ENCODE measurements at places on chromosomes 13 and 19.

GRCh38 chr13:36998624-36999041 is 507 bp downstream of the ALG5 start:
- DNase-seq, result peak; percentile 3

- no peak for DNase-seq
Measured at GRCh38 chr19:5119297-5119998, 150.5 kb downstream of the KDM4B start.

DNA sequence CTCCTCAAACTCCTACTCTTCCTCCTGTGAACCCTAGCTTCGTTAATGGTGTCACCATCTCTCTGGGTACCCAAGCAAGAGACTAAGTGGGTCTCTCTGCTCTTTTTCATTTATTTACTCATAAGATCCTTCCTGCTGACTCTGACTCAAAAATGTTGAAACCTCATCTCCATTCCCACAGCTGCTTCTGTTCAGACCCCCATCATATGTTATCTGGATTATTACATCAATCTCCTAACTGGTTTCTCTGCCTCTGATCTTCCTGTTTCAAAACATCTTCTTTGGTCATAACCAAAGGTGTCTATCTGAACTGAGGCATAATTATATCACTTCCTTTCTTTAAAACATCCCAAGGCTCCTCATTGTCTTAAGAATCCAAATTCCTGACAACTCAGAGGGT is 2.0 kb upstream of the MEDAG start:
- DNase-seq, result no peak

DNA sequence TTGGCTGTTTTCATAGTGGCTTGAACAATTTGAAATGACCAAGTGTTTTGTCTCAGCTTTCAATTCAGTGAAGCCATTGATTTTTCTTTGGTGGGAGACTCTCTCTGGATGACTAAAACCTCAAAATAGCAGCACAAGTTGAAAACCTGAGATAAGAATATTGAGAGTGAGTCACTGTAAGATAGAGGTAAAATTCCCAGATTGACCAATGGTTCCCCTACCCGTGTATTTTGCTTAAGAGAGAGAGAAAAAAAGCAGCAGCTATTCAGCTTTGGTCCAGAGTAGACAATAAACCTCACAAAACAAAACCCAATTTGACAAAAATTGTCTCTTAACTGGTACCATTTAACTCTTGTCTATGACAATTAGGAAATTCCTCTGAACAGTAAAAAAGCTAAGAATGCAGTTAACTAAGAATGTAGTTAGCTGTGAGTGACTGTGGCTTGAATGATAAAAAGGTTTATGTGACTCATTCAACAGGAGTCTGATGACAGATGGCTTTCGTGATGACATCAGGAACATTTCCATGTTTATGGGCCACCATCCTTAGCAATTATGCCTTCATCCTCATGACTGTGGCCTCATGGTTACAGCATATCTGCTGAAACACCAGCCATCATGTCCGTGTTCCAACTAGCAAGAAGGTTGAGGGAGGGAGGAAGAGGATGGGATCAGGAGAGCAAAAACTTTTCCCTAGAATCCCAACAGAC is 356.9 kb downstream of the NDFIP2 start:
- peak; percentile 49 for DNase-seq

GRCh38 chr13:75102001-75102716 is 379.8 kb downstream of the TBC1D4 start:
- peak; percentile 24 for DNase-seq

- peak; percentile 68 for DNase-seq
Measured at GRCh38 chr19:30516531-30516930, 144.3 kb downstream of the ZNF536 start.

GRCh38 chr19:34173193-34173956 is 1.1 kb downstream of the LSM14A start:
- peak; percentile 64 for DNase-seq

GRCh38 chr13:19860884-19861655 is 2.4 kb downstream of the ZMYM5 start:
- DNase-seq, result peak; percentile 78

- DNase-seq, result no peak
Measured at GRCh38 chr13:41203810-41204209, 9.4 kb upstream of the KBTBD7 start.

GRCh38 chr13:30859326-30859725 is 46.7 kb upstream of the MEDAG start:
- no peak for DNase-seq

DNA sequence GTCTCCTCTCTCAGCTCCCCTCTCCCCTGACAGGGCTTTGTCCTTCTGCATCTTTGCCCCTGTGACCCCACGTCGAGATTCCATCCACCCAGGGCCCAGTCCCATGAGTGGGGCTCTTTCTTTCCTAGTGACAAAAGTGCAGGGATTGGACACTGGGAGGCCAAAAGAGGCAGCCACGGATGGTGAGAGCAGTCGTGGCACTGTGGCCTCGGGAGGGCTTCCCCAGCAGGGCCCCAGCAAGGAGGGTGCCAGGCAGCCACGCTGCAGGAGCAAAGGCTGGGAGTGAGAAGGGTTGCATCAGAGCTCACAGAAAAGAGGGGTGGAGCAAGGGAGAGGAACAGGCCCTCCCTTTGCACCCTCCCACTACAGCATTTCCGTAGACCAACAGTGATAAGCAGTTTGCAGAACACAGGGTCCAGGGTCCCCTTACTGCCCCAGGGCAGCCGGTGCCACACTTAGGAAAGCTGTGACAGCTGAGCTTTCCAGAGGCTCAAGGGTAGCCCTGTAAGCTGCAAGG is 4.9 kb downstream of the ZSCAN1 start:
- DNase-seq, result no peak

- DNase-seq, result no peak
Measured at GRCh38 chr13:26420282-26420960, 137.1 kb upstream of the WASF3 start.

DNA sequence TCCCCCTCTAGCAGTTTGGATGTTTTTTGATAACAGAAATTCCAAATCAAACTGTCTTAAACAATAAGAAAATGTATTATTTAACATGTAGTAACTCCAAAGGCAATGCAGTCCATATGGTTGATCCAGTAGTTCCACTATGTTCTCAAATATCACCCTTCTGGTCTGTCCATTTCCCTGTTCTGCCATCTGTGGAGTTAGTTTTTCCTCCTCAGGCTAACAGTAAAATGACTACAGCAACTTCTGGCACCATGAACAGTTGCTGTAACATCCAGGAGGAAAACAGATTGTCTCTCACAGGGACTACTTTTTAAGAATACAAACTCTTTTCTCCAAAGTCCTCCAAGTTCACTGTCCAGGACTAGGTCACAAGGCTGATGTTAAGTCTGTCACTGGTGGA is 455.4 kb downstream of the FGF14 start:
- no peak for DNase-seq

GRCh38 chr19:37593996-37594303 is 642 bp downstream of the ZNF571 start:
- no peak for DNase-seq

DNA sequence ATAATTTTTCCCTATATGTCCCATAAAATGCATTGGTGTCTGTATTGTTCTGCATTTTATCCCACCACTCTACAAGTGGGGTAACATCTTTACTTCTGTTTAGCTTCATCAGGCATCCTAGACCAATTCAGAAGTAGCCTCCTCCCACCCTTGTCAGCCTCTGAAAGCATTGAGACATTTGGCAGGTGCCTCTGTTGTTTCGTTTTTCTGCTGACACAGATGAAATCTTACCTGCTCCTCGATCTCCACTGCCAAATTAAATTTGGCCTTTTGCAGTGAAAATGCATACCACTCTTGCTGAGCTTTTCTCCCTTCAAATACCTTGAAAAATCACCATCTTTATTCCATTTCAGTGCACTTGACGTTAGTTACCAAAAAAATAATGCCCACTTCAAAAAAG is 83.5 kb upstream of the STARD13 start:
- no peak for DNase-seq

DNA sequence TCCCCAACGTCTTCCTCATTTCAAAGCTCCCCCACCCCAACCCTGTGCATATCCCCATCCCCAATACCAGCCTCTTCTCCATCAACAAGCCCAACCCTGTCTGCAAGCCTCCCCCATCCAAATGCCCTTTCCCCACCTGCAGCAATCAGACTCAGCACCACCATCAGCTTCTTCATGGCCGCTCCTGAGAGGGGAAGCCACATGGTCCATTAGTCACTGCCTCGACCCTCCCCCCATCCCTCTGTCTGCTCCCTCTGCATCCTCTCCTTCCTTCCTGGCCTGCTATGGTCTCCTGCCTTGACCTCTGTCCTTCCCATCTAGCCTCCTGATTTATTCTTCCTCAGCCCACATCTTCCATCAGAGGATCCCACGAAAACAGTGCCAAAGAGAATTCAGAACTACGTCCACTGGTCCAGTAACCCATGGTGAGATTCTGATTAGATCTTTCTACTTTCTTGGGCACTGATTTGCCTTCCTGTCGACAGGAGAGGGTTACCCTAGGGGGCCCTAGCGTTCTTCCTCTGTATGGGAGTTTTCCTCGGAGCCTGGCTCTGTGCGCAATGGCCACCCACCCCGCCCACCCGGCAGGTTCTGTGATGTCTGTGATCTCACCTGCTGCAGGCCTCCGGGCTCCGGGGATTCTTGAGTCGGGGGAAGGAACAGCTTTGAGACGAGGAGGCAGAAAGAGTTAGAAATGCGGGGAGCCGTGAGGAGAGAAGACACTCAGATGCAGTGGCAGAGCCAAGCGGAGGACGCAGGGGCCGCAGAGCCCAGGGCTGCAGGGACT is 1.3 kb downstream of the KLK6 start:
- DNase-seq, result no peak

DNA sequence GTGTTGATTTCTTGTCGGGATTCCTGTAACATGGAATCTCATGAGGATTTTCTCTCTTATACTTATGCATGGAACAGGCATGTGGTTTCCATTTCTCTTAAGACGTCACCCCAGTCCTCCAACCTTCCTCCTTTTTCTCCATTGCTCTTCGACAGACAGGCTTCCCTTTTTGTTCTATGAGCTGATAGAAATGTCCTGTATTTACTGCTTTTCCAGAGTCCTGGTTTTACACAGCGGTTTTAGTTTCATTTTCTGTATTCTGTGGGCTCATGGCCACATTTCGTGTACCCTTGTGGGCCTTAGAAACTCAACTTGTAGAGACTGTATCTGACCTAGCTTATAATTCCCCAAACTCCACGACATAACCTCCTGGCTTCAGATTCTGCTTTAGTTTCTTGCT is 113.1 kb downstream of the PAN3 start:
- DNase-seq, result no peak

DNA sequence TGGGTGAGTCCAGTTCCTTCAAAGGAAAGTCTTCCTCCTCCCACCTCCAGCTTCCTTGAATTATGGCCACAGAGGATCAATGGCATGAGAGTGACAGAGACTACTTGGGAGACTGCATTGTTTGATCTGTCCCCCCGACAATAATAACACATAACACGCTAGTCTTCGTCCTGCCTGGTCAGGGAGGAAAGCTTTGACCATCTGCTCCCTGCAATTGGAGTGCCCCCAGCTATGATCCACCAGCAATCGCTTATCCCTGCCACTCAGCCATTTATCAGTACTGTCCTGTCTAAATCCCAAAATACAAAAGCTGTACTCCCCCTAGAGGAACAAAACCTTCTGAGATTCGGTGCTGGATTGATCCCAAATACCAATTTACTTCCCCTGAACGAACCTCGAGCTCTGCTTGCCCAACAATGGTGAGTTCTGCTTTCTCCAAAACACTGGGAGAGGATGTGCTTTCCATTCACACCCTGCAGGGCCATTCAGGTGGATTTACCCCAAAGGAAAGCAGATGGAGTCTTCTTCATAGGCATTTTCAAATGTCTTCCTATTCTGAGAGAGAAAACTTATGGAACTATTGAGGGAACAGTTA is 466.7 kb downstream of the TSHZ3 start:
- DNase-seq, result no peak

DNA sequence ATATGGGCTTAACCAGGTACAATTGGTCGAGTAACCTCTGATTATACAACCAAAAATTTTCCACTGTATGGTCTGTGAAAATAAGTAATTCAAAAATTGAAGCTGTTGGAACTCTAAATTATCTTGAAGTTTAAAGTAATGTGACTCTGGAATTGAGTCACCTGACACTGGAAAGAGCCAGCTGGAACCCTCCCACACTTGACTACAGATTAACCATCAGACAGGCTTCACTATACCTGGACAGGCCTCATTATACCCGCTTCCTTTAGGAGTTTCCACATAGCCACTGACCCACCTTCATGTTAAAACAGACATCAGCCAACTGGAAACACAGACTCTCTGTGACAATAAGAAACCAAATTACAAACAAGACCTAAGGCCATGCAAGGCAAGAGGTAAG is 1.3 kb downstream of the ZNF433 start:
- no peak for DNase-seq

DNA sequence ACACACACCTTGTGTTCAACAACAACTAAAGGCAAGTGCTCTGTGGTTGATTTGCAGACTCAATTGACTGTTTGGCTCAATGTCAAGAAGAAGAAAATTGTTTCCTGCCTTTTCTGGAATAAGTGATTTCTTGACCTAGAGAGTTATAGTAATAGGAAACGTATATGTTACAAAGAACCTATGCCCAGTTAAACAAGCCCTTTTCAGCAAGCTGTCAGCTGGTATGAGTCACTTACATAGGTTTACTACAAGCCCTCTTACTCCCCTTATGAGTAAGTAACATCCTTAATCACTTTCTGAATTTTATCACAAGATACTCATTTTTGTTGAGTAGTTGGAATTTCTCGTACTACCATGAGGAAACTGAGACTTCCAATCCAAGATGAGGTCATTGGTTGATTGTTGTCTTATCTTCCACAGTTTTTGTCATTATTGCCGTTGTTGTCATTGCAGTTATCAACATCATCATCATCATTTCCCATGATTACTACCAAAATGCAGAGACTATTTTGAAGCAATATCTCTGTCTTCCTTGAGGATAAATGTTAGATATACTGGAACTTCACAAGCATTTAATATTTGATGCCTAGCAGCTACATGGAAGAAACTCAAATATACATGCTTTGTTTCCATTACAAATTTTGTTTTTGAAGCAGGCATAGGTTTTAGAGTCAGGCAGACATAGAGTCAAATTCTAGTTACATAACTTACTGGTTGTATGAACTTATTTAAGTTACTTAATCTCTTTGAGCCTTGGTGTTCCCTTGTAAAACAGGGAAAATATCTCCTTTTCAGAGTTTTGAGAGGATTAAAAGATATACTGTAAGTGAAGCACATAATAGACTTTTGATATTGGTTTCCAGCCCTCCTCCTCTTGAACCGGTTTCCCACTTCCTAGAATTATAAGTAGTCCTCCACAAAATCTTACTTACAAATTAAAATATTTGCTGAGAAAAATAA is 106.0 kb downstream of the RAP2A start:
- DNase-seq, result peak; percentile 48

DNA sequence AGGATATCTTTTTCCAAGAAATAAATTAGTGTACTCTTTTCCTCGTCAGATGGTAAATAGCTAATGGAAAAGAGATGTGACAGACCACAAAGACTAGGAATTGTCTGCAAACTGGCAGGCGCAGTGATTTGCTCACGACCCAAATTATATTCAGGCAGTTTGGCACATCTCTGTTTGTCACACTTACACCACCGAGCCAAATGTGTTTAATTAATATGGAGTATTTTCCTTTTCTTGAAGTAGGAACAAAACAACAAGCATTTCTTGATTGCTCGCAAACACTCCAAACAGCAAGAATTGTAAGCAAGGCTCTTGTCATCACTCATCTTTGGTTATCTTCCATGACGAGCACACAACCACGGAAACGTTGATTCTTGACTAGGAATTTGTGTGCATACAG is 884.2 kb downstream of the PCDH9 start:
- no peak for DNase-seq

- no peak for DNase-seq
Measured at GRCh38 chr19:3466635-3467034, 13.7 kb downstream of the SMIM24 start.

- no peak for DNase-seq
Measured at GRCh38 chr13:98099627-98100026, 43.3 kb upstream of the FARP1 start.
